ENCODE measurements at places on chromosomes 16 and 17.

GRCh38 chr17:75539967-75540729 lies 14.7 kb downstream of the LLGL2 start:
- no peak for DNase-seq

DNA sequence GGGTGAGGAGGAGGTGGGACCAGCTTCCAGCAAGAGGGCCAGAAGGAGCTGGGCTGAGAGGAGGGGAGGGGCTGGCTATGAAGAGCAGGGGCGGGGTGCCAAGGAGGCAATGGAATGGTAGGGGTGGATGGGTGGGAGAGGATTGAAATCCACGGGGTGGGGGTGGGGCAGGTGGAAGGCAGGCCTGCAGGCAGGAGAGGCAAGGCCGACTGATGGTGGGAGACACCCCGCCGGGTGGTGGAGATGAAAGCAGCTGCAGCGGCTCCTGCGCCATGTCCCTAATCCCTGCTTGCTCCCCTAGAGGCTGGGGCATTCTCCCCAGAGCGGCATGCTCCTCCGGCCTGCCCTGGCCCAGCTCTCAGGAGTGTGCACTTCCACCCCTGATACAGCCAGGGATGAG lies 27.8 kb upstream of the TAC4 start:
- DNase-seq: no peak

GRCh38 chr17:332558-333322 lies 19.9 kb downstream of the RPH3AL start:
- DNase-seq: no peak

- DNase-seq: no peak
Observed at GRCh38 chr17:39737760-39738567, at the start of gene GRB7. Gene GRB7, plus strand, starts transcription at chr17:39737938. Its CDS starts 4,364 bp downstream, at chr17:39742302.

- no peak for DNase-seq
Observed at GRCh38 chr17:2380226-2380922, 20.5 kb downstream of the MNT start.

GRCh38 chr17:76307966-76308338 lies at the start of gene QRICH2:
Gene QRICH2, minus strand, starts transcription at chr17:76308276. Its CDS starts 278 bp downstream, at chr17:76307998.
- no peak for DNase-seq

GRCh38 chr16:73326221-73326620 lies 278.3 kb upstream of the ZFHX3 start:
- no peak for DNase-seq

DNA sequence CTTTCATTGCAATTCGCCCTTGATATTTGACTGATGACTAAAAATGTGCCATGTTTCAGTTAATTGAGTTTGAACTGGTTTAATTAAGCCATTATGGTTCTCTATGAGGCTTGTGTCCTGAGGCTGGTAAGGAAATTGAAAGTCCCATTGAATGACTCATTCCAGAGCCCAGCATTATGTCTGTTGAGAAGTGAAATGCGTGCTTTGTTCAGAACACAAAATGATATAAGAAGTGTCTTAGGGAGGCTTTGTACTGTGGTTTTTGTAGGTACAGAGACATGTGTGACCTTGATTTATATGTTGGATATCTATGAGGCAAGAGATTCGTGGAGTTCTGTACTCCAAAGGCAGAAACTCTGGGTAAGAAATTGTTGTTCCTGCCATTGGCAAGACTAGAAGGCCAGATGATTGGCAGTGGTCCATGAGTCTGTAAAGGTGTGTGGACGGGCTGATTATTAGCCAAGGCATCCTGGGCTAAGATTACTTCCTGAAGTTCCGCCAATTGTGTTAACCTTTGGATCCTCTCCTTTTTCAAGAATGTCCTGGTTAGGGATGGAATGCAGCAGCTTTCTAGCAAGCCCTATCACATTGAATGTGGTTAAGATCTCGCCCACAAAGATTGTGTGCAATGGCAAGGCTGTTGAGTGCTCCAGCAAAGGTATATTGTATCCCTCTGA lies 103.7 kb downstream of the NPIPB5 start:
- no peak for DNase-seq

DNA sequence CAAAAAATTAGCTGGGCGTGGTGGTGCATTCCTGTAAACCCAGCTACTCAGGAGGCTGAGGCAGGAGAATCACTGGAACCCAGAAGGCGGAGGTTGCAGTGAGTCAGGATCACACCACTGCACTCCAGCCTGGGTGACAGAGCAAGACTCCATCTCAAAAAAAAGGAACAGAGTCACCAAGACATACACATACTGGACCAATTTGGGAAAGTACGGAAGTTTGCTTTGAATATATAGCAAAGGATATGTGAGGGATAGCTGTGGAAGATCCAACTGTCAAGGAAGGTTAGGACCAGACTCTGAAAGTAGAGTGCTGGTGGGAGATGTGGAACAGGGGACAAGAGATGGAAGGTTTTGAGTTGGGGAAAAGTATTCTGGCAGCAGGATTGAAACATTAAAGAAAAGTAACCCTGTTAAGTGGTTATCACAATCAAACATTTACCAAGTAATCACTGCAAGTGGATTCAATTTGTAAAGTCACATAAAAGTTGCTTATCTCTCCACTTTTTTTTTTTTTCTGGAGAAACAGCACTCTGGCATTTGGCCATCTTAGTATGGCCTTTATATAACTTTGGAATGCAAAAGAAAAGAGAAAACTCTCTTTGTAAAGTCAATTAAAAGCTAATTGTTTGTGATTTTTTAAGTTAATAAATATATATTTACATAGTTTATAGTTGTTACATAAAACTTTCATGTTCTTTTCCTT lies 259.4 kb upstream of the TBX2 start:
- no peak for DNase-seq

DNA sequence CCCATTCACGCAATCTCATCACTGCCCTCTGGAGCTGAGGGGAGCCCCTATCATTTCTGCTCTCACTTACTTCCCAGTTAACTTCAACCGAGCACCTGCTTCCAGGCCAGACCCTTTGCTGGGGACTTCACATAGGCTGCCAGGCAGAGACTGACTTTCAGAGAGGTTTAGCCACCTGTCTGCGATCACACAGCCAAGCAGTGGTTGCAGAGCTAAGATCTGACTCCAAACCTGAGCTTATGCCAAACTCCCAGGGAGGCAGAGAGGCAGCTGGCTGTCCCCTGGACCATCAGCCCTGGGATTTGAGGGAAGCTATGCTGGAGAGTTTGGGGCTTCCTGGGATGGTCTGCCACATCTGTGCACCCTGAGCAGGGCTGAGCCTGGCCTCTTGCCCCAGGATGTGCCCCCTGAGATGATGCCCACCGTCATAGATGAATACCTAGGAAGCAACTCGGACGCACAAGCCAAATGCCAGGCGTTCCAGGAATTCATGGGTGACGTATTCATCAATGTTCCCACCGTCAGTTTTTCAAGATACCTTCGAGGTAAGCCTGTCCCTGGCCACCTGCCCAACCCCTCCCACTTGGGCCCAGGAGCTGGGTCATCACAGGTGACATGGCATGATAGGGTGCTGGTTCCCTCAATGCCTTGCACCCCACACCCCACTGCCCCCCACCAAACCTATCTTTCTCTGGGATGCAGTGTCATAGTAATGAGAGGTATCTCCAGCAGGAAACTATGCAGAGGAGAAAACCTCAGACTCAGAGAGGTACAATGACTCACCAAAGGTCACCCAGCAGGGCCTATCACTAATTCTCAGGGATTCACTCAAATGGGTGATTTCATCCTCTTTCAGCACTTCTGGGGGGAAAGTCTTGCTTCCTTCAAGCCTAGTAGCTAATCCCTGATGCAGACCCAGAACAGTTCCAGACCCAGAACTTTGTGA lies 10.0 kb downstream of the CES3 start:
- DNase-seq: no peak

- no peak for DNase-seq
Observed at GRCh38 chr16:57685633-57686032, 9.0 kb upstream of the DRC7 start.

- no peak for DNase-seq
Observed at GRCh38 chr16:49855822-49856671, at the start of gene ZNF423. Gene ZNF423, minus strand, starts transcription at chr16:49856112. Its CDS starts 338 bp downstream, at chr16:49855774.

GRCh38 chr17:60390186-60390585 lies 1.7 kb downstream of the USP32 start:
- peak; percentile 48 for DNase-seq

DNA sequence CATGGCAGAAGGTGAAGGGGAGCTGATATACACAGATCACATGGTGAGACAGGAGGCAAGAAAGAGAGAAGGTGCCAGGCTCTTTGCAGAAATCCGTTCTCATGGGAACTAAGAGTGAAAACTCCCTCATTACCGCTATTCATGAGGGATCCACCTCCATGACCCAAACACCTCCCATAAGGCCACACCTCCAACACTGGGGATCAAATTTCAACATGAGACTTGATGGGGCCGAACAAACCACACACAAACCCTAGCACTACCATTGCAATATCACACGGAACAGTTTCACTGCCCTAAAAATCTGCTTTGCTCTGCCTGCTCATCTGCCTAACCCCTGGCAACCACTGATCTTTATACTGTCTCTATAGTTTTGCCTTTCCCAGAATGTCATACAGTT lies 34.8 kb downstream of the C17orf67 start:
- DNase-seq: no peak

- no peak for DNase-seq
Observed at GRCh38 chr17:3035968-3036280, 27.5 kb downstream of the OR1D5 start.

DNA sequence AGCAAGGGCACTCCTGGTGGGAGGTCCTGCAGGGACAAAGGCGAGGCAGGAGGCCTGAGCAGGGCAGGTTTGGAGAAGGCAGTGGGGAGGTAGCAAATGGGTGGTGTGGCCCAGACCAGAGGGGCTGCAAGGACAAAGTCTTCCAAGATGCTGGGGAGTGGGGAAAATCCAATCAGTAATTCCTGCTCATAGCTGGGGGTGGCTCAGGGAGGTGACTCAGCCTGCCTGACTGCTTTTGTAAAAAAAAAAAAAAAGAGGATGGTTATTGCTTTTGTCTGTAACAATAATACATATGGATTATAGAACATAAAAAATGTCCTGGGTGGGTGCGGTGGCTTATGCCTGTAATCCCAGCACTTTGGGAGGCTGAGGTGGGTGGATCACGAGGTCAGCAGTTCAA lies 5.2 kb downstream of the IL34 start:
- no peak for DNase-seq

- no peak for DNase-seq
Observed at GRCh38 chr16:85681255-85681654, 7.5 kb downstream of the GINS2 start.

DNA sequence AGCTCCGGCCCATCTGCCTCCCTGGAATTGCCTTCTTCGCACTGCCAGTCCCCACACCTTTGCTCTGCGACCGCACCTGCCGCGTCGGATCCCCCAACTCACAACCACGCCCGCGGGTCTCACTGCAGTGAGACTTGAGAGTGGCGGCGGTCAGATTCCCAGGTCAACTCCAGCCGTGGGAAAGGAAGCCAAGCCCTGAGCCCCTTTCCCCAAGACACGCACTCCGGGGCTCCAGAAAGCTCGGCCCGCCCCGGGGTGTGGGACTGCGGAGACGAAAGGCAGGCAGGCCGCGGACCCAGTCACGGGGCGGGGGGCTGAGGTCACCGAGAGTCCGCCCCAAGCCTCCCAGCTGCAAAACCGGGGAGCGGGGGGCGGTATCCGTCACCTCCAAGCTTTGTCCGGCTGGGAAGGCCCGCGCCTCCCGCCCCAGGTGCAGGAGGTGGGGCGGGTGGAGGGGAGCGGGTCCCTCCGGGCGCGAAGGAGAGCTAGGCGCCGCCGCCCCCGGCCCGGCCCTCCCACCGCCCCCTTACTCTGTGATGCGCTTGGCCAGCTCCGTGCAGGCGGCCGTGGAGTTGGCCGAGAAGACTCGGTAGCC lies 615 bp downstream of the PRPSAP1 start:
- DNase-seq: no peak

DNA sequence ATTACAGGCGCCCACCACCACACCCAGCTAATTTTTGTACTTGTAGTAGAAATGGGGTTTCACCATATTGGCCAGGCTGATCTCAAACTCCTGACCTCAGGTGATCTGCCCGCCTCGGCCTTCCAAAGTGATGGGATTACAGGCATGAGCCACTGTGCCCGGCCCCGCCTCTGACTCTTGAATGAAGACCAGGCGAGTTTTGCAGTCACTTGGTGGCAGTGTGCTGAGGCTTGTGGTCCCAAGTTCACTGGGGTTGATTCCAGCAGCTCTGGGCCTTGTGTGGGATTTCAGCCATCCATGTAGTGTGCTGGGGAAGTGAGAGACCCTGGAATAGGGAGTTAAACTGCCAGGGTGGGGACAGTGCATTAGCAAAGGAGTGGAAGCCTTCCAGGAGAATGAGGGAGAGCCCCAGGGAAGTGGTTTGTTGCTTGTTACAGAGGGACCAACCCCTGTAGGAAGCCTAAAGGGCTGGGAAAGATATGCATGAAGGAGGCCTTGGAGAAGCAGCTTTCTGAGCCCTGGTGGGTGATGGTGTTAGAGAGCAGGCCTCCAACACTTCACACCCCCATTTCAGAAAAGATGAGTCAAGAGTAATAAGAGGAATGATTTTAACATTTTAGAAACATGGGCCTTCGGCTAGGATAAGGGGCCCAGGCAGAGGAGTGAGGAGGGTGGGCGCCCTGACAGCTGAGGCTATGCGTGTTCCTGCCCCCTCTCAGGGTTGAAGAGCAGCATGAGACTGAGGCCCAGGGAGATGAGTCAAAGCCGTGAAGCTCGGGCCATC lies 14.5 kb downstream of the PSKH1 start:
- no peak for DNase-seq

DNA sequence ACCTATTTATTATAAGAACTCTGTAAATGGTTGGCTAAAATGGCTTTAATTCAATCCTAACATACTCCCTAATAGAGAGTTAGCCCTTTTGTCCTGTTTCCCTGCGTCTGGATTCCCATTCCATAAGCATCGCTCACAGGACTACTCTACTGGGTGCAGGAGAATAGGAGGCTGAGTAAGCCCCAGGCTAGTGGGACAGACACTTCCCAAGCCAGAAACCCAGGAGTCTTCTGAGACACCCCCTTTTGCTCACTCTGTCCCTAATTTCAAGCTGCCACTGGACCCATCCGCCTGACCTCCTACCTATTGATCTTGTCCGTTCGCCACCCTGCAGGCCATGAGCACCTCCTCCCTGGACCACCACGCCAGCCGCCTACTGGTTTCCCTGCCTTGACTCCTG lies 16.7 kb upstream of the TOB1 start:
- no peak for DNase-seq

DNA sequence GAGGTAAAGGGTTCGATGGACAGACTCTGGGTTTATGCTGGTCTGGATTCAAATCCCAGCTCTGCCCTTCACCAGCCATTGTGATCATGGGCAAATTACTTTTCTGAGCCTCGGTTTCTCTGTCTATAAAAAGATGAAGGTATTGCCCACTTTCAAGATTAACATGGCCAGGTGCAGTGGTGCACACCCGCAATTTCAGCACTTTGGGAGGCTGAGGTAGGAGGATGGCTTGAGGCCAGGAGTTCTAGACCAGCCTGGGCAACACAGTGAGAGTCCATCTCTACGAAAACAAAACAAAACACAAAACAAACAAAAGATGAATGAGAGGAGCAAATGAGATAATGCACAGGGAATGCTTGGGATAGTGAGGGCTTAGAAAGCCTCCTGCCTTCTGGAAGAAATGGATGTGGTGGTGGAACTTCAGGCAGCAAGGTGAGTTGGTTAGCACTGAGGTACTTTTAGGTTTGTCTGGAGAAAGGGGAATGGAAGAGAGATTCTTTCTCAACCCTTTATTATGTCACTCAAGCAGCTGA lies 8.5 kb downstream of the ADGRG3 start:
- no peak for DNase-seq

GRCh38 chr16:30902029-30902972 lies 5.9 kb downstream of the CTF1 start:
- DNase-seq: peak; percentile 63

- no peak for DNase-seq
Observed at GRCh38 chr17:17628388-17629008, 37.0 kb upstream of the PEMT start.

All from hematopoietic multipotent progenitor cell treated with erythropoietin and hydrocortisone succinate and interleukin-3 and kit ligand, for 15 days (in vitro differentiated cells).